Stimulated activated CD4-positive, alpha-beta T cell treated with anti-CD3 and anti-CD28 coated beads, Interleukin-4, amount 100 ng/mL, for 48 hours (primary cell): ENCODE measurements at places on chromosomes 2 and 18.

DNA sequence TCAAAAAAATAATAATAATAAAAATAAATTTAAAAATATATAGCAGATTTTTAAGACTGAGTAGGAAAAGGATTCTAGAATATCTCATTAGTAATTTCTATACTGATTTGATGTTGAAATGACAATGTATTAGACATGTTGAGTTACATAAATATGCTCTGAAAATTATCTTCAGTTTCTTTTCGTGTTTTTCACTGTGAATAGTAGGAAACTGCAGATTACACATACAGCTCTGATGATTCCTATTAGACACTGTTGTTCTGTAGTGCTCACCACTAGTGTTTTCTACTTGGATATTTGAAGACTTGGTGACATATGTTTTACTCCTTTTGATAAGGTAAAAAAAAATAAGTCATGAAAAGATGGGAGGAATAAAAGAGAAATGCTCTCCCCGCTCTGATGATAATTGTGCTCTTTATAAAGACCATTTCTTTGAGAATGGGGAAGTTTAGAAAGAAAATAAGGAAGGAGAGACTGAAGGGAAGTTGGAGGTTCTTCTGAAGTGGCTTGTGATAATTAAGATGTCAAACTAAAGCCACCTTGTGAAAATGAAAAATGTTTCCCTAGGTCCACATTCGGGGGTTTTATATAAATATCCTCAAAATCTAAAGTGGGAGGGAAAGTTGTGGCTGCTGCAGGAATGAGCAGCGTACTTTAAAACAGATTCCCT, 52.9 kb downstream of the SLC9A2 start:
- no peak for DNase-seq

- DNase-seq = no peak
Observed at GRCh38 chr18:9804517-9805104, 81.2 kb upstream of the TXNDC2 start.

DNA sequence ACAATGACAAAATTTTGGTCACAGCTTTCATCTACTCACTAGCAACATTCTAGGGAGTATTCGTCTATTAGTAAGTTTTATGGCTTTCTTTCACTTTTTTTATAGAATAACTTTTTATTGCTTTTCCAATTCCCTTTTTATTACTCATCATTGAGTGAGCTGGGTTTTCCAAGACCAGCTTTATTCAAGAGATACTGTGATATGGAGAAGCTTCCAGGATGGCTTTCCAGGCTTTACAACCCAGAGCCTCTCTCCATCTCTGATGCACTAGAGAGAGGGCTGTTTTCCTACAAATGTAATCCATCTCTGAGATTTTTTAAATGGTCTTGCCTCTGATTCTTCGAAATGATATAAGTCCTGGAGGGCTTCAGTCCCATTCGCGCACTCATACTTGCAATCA, 118.3 kb downstream of the LDLRAD4 start:
- DNase-seq = no peak

GRCh38 chr18:10270151-10270571, 184.3 kb upstream of the APCDD1 start:
- no peak for DNase-seq

DNA sequence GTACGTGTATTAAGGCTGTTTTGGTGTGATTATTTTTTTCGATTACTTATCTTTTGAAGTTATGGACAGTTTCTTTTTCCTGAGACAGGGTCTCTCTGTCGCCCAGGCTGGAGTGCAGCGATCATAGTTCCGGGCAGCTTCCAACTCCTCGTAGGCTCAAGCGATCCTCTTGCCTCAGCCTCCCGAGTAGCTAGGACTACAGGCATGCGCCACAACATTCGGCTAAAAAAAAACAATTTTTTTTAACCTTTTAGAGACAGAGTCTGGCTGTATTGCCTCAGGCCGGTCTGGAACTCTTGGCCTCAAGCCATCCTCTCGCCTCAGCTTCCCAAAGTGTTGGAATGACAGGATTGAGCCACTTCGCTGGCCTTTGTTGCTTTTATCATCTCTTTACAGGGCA, 945 bp downstream of the HAT1 start:
- DNase-seq = no peak

GRCh38 chr2:33186937-33187336, 240.2 kb downstream of the LTBP1 start:
- DNase-seq = no peak

GRCh38 chr2:179233083-179233490, 31.5 kb downstream of the SESTD1 start:
- no peak for DNase-seq

- no peak for DNase-seq
Observed at GRCh38 chr2:235960716-235961640, 207.2 kb downstream of the GBX2 start.

DNA sequence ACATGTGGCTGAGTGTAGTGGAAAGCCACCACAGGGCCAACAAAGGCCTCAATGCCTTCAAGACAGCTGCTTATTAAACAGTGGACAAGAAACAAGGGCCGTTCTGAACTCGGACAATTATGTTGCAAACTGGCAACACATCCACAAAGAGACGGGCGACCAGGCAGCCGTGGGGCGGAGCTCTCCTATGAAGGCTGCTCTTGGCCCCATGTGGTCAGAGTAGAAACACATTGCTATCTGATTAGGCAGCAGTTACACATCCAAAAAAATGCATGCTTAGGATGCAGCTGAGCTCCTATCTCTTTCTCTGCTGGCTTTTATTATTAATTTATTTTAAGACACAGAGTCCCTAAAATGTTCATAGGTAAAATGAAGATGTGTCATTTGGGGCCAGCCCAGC, 163.4 kb downstream of the TMEM163 start:
- no peak for DNase-seq

DNA sequence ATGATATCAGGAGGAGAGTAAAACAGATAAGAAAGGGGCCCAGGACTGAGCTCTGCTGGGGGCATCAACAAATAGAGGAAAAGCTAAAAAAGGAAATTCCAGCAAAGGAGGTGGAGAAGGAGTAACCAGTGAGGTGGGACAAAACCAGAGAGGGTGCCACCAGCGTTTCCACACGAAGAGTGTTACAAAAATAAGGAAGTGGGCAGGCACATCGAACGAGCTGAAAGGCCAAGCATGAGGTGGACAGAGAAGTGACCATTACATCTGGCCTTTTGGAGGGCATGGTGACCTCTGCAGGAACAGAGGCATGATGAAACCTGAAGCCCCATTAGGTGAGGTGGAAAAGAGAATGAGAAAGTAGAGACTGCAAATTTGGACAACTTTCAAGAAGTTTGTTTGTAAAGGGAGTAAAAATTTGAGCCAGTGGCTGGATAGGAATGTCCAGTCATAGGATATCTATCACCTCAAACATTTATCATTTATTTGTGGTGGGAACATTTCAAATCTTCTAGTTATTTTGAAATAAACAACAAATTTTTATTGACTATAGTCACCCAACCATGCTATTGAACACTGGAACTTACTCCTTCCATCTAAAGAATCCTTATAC, 18.4 kb upstream of the VIT start:
- DNase-seq = no peak

DNA sequence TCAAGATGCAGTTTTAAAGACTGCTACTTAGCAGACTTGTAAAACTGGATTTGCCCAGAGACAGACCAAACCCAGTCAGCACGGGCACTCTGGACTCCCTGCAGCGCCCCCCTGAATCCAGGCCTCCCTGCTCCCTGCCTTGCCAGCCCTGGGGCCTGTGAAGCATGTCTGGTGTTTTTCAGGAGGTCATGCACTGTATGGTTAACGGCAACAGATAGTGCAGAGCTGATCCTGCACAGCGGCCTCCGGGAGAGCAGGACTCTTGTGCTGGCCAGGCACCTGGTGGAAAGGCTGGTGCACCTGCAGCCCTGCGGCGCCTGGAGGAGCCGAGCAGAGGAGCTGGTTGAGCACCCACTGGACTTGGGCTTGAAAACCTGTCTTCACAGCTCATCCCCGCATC, 30.4 kb downstream of the HDAC4 start:
- DNase-seq = no peak

- no peak for DNase-seq
Observed at GRCh38 chr18:41073372-41073954, 881.6 kb upstream of the PIK3C3 start.

- peak; percentile 45 for DNase-seq
Observed at GRCh38 chr2:181677912-181678586, 2.3 kb downstream of the NEUROD1 start.
